Chondrocyte (in vitro differentiated cells): ENCODE measurements at places on chromosomes 7 and 10.
A peak's percentile ranks its signal among the peaks of the same experiment; 100 is the strongest.

DNA sequence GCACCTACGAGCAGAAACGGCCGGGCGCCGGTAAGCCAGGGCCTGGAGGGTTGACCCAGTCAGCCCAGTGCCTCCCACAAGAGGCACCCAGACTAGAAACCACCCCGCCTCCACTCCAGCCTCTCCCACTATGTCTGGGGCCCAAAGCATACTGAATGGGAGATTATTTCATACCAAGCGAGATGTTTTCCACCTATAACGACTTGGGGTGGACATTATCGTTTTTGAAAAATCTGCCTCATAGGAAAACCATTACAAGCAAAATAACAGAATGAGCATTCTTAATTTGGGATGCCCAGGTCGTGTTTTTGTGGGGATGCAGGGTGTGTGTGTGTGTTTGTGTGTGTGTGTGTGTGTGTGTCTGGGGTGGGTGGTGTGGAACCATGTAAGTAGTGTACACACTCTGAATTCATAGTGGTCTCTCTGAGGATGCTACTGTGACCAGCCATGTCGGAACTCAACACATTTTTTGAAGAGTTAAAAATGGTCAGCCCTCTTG is 1.6 kb downstream of the HOXA6 start:
- H3K36me3 ChIP-seq, result peaks cover 2% of the 10 kb centered on the region
- H3K4me3 ChIP-seq, result no peak overlapping the region
- no peak for DNase-seq
- no peak overlapping the region for H3K27ac ChIP-seq

DNA sequence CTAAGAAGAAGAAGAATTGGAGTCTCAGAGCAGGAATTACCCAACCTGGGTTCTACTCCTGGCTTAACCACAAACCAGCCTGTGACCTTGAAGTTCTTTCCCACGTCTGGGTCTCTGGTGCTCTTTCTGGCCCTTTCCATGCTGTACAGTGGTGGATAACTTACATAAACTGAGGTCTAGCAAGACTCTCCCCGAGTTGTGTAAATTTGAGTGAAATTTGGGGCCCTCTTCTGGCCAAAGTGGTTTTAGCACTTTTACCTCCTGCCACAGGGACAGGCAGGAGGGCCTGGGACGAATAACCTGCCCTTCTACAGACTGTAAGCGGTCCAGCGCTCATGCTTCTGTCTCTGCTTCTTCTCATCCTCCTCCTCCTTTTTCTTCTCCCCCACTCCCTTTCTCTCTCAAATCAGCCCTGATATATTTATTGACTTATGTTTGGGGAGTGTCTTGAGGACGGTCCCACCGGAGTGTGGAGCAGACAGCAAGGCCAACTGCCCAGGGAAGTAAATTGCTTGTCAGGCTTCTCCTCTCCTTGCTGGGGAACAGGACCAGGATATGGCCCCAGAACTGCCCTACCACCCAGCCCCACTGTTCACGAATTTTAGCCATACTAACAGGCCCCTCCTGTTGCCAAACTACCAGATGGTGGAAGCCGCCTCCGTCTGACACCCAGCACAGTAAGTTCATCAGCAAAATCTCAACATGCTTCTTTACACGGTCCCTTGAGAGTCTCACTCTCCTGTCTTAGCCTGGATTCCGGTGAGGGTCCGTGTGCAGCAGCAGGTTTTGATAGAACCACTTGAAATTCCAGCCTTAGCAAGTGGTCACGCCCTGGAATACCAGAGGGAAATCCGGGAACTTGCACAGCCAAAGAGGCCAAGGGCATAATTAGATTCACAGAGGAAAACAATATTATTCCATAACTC is 4.0 kb upstream of the SH3PXD2A start:
- peaks cover 8% of the 10 kb centered on the region for H3K27me3 ChIP-seq
- no peak for DNase-seq
- peak overlapping the region; percentile 32 for H3K27ac ChIP-seq
- no peak overlapping the region for H3K4me3 ChIP-seq

DNA sequence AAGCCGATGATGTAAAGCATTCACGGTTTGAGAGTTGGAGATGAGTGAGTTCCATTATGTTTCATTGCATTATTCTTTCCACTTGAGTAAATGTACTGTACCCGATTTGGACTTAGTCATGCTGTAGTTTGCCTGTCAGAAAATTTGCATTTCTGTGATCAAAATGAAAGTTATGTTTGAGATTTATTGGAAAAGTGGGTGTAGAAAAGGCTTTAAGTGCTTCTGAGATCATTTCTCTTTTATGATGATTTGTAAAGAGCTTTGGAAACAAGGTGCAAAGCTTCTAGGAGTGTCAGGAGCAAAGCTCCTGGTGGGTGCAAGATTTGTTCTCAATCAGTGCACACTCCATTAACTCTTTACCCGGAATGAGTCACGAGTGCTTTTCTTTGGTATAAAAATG is 204.1 kb upstream of the POM121L12 start:
- no peaks in the 10 kb centered on the region for H3K27me3 ChIP-seq
- H3K36me3 ChIP-seq, result no peaks in the 10 kb centered on the region
- no peak for DNase-seq
- no peaks in the 10 kb centered on the region for H3K4me1 ChIP-seq
- H3K27ac ChIP-seq, result no peak overlapping the region
- H3K4me3 ChIP-seq, result no peak overlapping the region

DNA sequence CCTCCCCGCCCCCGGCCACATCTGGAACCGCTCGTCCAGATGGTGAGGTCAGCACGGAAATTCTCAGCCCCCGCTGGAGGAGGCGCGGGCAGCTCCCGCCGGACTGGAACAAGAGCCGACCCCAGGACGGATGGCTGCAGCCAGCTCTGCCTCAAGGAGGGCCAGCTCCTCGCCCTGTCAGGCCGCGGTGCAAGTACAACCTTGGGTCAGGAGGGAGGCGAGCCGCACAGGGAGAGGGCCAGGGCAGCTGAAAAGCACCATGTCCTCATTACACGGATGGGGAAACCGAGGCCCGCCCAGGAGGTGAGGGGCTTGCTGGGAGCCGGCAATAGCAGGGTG is 3.8 kb upstream of the GRIFIN start:
- no peak overlapping the region for H3K4me3 ChIP-seq
- H3K27ac ChIP-seq, result no peak overlapping the region
- H3K4me1 ChIP-seq, result peaks cover 13% of the 10 kb centered on the region
- H3K36me3 ChIP-seq, result no peaks in the 10 kb centered on the region
- H3K27me3 ChIP-seq, result peaks cover 9% of the 10 kb centered on the region
